ENCODE measurements at places on chromosomes 13 and 19.

GRCh38 chr19:19602136-19602712 is 16.3 kb downstream of the PBX4 start:
- DNase-seq: no peak

GRCh38 chr13:25571237-25571636 is 199.5 kb downstream of the ATP8A2 start:
- DNase-seq: no peak

DNA sequence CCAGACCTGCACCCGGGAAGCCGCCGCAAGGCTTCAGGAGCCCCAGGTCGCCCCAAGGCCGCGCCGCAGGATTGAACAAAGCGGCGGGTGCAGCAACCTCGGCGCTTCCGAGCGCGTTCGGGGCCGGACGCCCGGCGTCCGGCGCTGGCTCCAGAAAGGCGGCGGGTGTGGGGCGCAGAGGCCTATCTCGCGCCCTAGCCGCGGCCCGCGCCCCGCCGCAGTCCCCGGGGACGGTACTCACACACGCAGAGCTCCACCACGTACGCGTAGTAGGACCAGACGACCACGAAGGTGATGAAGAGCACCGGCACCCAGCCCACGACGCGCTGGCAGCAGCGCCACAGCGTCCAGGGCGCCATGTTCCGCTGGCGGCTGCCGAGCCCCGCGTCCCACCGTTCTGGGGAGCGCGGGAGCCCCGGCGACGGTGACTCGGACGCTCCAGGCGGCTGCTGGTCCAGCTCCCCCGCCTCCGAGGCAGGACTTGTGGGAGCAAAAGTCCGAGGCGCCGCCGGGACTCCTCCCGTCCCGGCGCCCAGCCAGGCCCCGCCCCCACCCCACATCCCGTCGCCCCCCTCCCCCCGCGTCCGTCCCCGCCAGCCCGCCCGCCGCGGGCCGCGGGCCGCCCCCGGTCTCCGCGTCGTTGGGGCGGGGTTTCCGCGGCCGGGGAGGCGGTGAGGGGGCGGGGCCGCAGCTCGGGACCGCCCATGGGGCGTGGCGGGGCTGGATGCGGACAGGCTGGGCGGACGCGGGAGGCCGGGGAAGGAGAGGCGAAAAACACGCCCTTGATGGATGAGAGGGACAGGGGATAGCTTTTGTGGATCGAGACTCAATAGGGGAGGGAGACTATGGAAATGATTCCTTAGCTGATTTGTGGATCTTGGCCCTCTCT is at the start of gene ZDHHC20:
ZDHHC20 (minus strand) TSS at position 491 of the 889 bp plus-strand sequence; CDS start at position 359, 132 bp downstream.
- peak; percentile 43 for DNase-seq

- DNase-seq: no peak
Measured at GRCh38 chr19:44869733-44870470, 21.2 kb upstream of the TOMM40 start.

GRCh38 chr13:95156208-95156607 is 145.0 kb downstream of the ABCC4 start:
- peak; percentile 34 for DNase-seq

GRCh38 chr13:81577601-81578195 is 1236.8 kb upstream of the SPRY2 start:
- no peak for DNase-seq

DNA sequence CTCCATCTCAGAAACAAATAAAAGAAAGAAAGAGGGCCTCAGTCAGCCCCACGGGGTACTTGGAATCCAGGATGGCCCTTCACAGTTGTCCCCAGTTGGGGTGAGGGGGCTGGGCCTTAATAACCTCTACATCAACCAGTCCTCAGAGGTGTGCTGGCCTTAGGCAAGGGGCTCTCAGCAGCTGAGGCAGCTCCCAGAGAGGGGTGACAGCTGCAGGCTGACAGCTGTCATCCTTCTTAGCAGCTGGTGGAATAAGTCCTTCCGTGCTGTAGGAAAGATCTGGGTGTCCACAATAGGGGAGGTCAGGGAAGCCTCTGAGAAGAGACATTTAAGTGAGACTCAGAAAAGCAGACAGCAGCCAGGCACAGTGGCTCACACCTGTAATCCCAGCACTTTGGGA is 7.4 kb downstream of the BCAM start:
- DNase-seq: no peak

- peak; percentile 68 for DNase-seq
Measured at GRCh38 chr19:33374236-33374714, 766 bp downstream of the CEBPG start.

GRCh38 chr19:33255781-33256180 is 30.1 kb upstream of the SLC7A10 start:
- no peak for DNase-seq

DNA sequence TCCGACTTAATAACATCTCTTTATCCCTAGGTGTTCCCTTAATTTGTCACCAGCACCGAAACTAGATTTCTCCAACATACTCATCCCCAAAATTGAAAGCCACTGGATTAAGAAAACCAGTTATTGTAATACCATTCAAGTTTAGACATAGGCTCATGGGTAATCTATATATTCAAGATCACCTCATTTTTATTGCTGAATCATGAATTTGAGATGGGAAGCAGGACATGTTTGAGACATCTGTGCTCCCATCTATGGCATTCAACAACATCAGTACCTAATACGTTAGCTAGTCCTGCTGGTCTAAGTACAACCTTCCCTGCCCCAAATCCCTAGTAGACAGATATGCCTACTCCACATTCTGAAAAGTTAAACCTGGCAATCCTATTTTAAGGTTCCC is 820.6 kb downstream of the PCDH9 start:
- no peak for DNase-seq

DNA sequence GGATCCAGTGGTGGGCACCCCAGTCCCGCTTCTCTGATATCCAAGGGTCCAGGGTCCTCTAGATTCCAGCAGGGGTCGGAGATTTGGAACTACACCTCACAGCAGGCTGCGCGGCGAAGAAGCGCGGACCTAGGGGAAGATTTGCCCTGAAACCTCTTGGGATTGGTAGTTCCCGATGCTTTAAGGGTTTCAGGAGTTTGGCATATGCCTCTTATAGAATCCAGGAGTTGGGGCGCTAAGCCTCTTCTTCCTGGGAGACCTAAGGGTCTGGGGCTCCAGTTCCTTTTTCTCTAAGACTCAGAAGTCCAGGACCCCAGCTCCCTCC is 349 bp downstream of the BCL2L12 start:
- DNase-seq: no peak

DNA sequence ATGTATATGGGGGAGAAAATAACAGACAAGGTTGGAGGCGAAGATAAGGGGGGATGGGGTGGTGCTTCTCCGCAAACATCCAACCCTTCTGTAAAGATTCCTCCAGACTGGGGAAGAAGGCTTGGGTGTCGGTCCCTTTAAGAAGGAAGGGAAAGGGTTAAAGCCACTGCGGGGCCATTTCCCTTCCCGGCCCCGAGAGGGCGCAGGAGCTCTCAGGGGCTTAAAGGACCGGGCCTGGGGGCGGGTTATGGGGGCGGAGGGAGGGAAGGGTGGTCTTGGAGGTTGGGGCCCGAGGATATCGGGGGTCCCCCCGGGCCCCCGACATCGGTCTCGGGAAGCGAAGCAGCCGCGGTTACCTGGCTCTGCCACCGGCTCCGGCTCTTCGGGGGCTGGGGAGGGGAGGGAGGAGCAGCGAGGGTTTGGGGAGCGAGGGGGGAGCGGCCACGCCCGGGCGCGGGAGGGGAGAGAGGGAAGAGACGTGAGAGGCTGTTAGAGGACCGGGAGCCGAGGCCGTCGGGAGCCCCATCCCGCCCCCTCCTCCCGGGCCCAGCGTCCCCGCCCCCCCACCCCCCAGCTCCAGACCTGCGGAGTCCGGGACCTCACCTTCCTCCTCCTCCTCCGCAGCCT is 2.8 kb downstream of the TNNT1 start:
- peak; percentile 50 for DNase-seq

DNA sequence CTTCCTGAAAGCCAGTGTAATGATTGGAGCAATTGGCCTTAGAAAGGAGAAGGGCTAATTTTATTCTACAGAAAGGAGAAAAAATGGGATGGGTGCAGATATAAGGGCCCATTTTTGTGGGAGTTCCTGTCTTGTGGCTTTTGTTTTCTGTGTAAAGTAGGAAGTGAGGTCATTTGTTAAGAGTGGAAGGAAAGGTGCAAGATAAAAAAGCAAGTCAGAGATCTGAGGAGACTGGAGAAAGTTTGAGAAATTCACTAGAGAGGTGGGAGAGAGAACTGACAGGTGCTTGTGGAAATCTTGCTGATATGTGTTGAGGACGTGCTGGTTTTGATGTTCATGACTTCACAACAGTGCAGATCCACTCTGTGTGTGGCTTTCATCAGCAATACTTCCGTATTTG is 349.4 kb downstream of the DLEU7 start:
- DNase-seq: no peak

GRCh38 chr13:23842406-23842805 is 46.8 kb downstream of the MIPEP start:
- DNase-seq: no peak

GRCh38 chr13:99434258-99434788 is 66.9 kb upstream of the TM9SF2 start:
- DNase-seq: no peak

- no peak for DNase-seq
Measured at GRCh38 chr13:65592731-65593130, 1637.4 kb downstream of the PCDH9 start.

DNA sequence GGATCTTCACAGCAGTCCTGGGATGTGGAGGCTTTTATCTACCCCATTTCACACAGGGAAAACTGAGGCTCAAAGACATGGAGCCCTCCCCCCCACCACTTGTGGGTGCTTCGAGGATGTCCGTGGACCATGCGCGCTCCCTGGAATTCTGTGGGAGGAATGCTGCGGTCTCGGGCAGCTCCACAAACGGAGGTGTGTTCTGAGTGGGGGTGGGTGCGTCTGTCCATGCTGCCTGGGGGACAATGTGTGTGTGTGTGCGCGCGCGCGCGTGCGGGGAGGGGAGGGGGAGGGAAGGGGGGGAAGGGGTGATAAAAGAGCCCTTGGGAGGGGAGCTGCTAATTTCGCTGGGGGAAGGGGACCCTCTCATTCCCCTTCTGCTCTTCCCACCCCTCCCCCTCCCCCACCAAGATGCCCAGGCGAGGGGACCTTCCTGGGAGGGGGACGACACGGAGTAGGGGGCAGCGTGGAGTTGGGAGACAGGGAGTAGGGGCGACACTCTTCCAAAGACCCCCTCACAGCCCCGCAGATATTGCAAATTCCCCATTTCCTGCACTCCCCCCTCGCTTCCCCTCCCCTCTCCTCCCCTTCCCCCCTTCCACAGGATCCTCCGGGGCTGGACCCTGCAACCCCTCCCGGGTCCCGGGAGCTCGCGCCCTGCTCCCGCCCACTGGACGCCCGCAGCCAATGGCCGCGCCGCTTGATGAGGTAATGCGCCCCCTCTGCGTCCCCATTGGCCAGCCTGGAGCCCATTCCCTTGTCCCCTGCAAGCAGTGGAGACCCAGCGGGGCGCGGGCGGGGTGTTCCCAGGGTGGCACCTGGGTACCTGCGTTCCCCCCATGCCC is 18.9 kb upstream of the ZNRF4 start:
- peak; percentile 25 for DNase-seq

DNA sequence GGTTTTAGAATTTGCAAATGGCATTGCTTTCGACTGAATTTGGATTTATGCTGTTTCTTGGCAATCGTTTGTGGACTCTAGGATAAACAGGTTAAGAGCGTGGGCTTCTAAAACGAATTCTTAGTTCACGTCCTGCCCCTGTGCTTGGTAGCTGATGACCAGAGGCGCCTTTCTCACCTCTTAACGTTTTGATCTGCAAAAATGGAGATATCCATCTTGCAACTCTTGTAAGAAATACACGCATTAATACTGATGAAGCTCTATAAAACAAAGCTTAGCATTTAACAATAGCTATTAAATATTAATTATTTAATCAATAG is 580 bp upstream of the KATNAL1 start:
- no peak for DNase-seq

DNA sequence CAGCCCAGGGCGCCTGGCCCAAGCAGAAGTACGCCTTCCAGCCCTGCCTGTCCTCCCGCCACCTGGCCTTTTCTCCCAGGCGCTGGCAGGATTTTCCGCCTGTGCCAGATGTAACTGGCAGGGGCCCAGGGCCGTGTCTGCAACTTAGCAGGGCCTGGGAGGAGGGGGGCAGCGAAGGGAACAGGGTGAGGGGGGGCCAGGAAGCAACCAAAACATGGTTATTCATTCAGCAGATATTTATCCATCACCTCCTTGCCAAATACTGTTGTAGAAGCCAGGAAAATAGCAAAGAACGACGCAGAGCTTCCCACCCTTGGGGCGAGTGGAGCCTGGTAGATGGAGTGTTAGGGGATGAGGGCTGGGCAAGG is 5.6 kb downstream of the TLE6 start:
- DNase-seq: peak; percentile 4

DNA sequence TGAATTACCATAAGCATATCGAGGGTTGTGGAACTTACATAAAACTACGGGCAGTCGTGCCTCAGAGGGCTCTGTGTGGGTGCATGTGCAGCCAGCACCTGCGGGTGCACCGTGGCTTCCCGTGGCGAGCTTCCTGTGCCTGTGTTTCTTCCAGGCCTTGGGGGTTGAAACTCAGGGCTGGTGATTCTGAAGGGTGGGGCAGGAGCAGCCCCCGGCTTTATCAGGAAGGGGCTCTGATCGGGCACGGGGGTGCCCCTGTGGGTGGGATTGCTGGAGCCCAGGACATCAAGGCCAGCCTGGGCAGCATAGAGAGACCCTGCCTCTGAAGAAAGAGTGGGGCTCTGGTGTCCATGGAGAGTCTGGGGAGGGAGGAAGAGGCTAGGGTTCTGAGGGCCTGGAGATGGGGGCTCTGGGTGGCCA is 11.1 kb downstream of the ATP4B start:
- no peak for DNase-seq

GRCh38 chr13:59259165-59260000 is 904.3 kb downstream of the DIAPH3 start:
- DNase-seq: no peak

DNA sequence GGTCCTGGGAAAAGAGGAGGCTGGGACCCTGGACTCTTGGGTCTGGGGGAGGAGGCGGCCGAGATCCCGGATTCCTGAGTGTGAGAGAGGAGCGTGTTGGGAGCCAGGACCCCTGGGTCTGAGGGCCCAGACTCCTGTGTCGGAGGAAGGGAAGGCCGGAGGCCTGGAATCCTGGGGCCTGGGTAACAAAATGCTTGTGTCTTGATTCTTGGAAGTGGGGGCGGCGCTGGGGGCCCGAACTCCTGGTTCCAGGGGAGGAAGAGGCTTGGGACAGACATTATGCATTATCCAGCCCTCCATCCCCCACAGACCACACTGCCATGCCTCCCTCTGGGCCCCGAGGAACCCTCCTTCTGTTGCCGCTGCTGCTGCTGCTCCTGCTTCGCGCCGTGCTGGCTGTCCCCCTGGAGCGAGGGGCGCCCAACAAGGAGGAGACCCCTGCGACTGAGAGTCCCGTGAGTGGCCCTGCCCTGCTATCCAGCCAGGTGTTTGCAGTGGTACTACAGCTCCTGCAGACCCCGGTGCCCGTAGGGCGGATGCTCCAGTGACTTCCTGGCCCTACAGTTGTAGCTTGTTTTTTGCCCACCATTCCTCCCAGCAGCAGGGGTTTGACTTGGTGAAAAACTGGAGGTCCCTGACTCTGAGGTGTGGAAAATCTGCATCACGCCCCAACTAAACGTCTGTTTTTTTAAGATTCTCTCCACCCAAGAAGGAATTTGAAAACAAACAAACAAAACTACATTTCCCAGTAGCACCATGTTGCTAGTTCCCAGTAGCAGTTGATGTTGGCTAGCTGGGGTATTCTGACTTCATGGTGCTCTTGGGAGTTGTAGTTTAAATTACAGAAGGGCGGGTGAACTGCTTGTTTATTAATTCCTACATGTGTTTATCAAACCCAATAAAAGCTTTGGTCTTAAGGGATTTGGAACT is 630 bp downstream of the NUCB1 start:
- no peak for DNase-seq
